ENCODE measurements at places on chromosomes 1 and 21. TPM values are rescaled to one million over a fixed set of nuclear protein-coding genes. Genes with fewer than 3 reads are reported as not detected.

The TRIM58 gene
- total RNA-seq, result not detected

The INSRR gene
- total RNA-seq, result not detected

The CORT gene
- total RNA-seq, result 0.34 TPM

The FAM72D gene
- 9.5 TPM for total RNA-seq

The HAO2 gene
- total RNA-seq, result not detected

The LCA5L gene
- total RNA-seq, result not detected

The UBL4B gene
- total RNA-seq, result 0.47 TPM

The SLC5A3 gene
- 23.7 TPM for total RNA-seq

The SLC5A9 gene
- total RNA-seq, result not detected

Data from Karpas-422 (cell line).